Stimulated activated CD8-positive, alpha-beta memory T cell treated with anti-CD3 and anti-CD28 coated beads, Interleukin-15, amount 100 ng/mL, for 48 hours (primary cell): ENCODE measurements at places on chromosomes 7 and 10.

DNA sequence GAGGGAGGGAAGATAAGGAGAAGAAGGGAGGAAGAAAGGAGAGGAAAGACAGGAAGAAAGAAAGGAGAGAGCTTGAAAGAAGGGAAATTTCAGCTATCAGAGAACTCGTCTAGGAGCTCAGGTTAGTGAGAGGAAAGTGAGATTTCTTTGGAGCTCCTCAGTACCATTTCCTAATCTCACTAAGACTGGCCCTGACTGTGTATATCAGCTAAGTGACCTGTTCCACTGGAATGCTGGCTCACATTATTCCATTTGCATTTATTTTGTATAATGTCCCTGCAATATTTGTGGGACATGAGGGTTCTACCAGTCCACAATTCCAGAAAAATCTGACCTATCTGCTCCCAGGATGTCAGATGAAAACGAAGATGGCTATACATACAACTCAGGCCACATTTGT, 114.7 kb upstream of the CELF2 start:
- no peak for DNase-seq

DNA sequence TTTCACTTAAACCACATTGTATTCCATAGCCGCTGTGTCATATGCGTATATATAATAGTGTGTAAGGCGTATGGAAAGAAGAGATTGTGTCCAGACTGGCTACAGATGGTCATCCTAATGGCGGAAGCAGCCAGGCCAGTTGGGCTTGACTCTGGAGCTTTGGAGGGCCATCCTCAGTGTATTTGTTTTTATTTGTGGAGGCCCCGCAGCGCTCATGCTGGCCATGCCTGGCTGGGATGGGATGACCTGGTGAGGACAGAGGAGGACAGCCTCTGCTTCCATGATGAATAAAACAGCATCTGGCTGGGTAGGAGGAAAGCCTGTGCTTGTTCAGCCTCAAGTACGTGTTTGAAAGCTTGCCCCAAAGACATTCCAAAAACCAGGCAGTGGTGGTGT, 220.3 kb downstream of the EBF3 start:
- DNase-seq = no peak

GRCh38 chr7:25894902-25895791, 256.9 kb upstream of the NFE2L3 start:
- peak; percentile 43 for DNase-seq

DNA sequence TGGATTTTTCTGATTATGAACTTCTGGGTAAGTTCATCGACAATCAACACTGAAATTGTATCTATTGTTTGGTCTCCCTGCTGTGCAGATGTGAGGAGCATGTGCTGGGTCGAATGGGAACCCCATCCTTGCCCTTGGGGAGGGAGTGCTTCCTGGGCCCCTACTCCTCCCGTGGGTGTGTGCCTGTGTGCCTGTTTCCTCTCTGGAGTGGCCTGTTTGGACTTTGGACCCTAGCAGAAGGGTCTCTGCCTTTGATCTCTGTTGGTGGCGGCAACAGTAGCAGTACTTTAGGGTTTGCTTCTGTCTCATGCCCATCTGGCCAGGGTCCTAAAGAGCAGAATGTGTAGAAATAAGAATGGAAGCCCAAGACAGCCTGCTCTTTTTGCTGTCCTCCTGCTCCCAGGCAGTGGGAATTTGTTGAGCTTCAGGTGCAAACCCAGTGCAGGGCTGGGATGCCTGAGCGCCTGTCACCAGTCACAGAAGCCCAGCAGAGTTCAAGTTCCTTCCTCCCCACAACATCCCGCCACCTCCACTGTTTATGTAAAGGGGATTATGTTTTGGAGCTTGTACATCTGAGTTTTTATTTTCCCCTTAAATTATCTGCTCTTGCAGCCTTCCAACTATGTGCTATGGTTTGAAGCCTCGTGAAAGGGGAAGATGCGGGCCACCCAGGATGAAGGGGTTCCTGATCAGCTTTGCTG, 1.5 kb upstream of the TACR2 start:
- no peak for DNase-seq

GRCh38 chr10:129958629-129959543, 5.2 kb downstream of the EBF3 start:
- DNase-seq = no peak

GRCh38 chr10:13049774-13050420, 48.4 kb upstream of the CCDC3 start:
- no peak for DNase-seq

GRCh38 chr7:69654381-69654780, 56.1 kb downstream of the AUTS2 start:
- no peak for DNase-seq

DNA sequence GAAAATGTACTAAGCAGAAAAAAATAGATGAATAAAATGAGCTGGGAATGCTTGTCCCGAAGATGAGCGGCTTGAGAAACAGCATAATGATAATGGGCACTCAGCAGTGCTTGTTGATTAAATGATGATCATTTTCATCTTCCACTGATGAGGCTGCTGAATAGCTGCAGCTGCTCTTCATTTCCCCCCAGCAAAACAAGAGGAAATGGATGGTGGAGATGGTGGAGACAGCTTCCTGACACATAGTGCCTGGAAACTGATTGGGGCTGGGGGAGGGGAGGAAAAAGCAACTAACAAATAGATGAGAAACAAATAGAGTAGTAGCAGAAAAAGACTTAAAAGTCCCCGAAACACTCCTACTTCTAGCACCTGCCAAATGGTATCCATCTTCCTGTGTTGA, 41.4 kb downstream of the MRC1 start:
- no peak for DNase-seq
